ENCODE measurements at places on chromosomes 13 and 19.

DNA sequence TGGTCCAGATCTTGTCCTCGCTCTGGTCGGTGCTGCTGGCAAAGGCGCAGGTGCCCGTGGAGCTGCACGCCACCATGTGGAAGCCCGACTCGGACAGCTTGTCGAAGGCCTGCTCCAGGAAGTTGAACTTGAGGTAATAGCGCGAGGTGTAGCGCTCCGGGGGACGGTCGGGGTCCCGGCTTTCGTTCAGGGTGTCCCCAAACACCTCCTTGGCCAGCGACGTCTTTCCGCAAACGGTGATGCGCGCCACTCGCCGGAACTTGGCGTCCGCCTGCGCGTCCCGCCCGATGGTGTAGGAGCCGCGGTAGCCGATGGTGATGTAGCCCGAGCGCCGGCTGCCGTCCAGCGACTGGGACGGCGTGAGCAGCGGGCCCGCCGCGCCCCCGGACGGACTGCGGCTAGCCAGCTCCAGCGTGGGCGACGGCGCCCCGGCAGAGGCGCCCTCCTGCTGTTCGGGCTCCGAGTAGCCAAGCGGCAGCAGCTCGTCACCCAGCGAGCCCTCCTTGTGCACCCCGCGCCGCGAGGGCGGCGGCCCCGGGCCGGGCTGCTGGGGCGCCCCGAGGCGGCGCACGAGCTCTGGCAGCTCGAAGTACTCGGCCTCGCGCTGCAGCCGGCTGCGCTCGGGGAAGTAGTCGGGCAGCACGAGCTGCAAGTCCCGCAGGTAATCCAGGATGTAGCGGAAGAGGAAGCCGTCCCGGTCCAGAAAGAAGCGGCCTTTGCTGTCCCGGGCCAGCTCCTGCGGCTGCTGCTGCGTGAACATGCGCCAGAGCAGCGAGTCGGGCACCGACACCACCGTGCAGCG is 801 bp downstream of the KCTD12 start:
- DNase-seq: no peak

DNA sequence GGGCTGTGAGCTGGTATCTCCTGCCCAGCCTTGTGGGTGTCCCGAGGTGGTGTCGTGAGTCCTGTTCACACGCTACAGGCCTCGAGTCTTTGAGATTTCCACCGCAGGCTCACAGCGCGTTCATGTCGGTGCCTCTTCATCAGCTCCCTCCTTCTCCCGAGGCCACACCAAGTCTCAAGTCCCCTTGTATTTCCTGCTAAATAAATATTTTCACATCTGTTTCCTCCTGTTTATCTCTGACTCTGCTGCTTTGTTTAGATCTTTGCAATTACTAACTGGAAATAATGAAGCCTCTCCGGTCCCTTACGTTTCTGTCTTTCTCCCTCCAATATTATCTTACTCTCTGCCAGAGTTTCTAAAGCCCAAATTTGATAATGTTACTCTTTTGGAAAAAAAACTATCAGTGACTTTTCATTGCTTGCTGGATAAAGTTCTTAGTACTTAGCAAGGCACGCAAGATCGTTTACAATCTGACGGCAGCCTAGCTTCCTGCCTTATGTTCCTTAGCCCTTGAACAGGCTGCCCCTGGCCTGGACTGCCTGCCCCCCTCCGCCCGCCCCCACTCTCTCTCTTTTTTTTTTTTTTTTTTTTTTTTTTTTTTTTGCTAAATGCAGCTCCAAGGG is 130.5 kb upstream of the RNF113B start:
- DNase-seq: no peak

DNA sequence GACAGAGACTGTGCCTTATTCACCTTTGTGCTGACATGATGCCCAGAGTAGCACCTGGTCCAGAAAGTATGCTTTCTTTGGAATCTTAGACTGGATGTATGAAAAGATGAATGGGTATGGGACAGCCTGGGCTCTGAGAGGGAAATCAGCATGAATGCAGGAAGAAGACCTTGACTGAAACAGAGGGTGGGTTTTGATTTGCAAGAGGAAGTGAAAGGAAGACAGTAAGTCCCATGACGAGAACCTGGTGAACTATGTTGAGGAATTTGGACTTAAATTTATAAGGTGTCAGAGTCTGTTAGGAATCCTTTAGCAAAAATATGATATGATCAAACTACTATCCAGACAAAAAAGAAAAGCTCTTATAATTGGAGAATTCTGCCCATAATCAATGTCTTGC is 301.9 kb downstream of the SPRY2 start:
- DNase-seq: no peak

GRCh38 chr13:44744880-44745633 is 168.9 kb upstream of the TSC22D1 start:
- DNase-seq: no peak

DNA sequence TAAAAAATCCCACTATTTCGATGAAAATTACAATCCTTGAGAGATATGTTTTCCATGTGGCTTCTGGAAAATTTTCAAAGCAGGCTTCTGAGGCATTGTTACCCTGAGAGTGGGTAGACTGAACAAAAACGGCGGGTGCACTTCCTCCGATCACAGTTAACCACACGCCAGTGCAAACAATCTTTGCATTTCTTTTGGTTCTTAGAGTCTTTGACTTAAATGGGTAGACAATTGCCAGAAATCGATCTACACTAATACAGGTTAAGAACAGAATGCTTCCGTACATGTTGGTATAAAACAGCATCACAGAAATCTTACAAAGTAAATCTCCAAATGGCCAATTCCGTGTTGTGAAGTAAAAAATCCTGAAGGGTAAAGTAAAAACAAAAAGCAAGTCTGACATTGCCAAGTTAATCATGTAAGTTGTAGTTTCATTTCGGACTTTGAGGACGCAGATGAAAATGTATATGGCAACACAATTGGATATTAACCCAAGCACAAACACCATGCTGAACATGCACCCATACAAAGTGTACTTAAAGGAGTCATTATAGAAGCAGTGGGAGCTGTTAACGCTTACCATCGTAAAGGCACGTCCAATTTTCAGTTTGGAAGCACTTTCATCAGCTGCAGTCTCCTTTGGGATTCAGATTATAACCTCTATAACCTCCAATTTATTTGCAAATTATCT is 927 bp downstream of the LPAR6 start:
- DNase-seq: no peak

GRCh38 chr13:101452519-101453485 is at the start of gene ITGBL1:
ITGBL1 (plus strand) TSS chr13:101452675; CDS start chr13:101452834, 159 bp downstream.
- DNase-seq: no peak

Data from RCC 7860 (cell line).